Activated CD4-positive, alpha-beta T cell treated with anti-CD3 and anti-CD28 coated beads for 4 hours (primary cell): ENCODE measurements at places on chromosomes 13 and 19.

GRCh38 chr13:46079770-46080169 is 25.1 kb downstream of the CPB2 start:
- no peak for DNase-seq

DNA sequence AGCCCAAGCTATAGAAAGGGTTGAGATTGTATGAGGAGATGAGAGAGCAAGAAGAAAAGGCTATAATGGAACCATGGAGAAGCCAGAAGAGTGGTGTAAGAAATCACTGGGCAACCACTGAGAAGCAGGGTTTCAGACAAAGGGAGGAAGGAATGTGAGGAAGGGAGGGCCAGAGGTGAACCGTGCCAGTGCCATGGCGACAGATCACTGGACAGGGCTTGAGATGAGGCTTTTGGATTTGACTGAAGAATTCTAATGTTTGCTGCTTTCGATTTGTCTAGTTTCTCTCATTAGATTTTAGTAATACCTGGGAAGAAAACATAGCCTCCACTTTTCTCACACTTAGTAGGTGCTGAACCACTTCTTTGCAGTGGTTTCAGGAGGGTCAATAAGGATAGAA is 6.3 kb upstream of the GPR183 start:
- DNase-seq: no peak

DNA sequence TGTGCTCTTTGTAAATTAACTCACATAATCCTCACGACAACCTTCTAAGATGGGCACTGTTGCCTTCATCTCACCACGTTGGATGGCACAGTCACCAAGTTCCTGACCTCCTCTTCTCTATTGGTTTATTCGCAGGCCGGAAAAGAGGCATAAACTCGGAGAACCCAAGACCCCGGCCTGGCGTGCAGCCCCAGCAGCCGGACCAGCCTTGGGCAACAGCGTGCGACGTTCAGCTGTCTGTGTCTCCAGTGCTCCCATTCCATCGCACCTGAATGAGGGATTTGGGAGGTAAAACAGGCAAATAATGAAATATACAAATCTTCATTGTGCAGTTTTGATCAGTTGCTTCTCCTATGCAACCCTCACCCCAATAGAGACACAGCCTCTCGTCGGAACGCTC is 34.5 kb upstream of the GAS6 start:
- no peak for DNase-seq

GRCh38 chr13:113758651-113759524 is at the start of gene TMEM255B:
TMEM255B (plus strand) TSS chr13:113759226; CDS start chr13:113759270, 44 bp downstream.
- DNase-seq: peak; percentile 66

- no peak for DNase-seq
Measured at GRCh38 chr13:102461302-102461701, 59.5 kb upstream of the FGF14 start.

DNA sequence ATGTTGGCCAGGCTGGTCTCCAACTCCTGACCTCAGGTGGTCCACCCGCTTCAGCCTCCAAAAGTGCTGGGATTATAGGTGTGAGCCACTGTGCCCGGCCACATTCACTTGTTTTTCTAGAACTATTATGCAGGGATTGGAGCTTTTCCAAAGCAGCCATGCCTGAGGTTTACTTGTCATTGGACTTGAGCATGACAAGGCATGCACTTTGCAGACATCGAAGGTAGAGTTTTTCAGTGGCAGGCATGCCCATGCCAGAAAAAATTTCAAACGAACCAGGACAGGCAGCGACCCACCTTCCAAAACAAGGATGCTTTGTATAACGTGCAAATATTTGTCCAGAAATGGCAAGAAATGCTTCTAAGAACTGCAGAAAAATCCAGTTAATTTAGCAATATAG is 17.7 kb downstream of the PNMA8A start:
- no peak for DNase-seq

DNA sequence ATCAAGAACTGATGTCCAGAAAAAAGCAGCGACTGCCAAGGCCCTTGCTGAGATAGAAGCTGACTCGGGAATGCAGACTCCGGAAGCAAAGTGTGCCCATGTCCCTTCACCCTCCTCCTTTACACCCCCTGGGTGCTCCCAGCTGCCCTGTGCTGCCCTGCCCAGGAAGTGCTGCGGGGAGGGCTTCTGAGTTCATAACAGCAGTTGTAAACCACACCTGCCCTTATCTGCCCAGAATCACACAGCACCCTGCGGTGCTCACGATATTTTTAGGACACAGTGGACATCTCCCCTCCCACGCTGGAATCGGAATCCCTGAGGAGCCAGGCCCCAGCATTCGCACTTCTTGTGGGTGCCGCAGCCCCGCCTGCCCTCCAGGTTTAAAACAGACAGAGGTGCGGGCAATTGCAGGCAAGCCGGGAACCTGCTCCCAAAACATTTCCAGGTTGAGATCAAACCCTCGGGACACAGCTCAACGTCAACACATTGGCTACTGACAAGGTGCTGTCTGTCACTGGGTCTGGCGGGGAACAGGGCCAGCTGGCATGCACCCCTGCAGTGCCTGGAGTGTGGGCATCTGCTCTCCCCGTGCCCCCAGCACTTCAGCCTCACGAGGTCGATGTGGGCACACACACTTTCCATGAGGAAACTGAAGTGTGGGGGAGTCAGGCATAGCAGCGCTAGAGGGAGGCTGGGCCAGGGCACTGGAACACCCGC is 36.8 kb downstream of the RAB20 start:
- no peak for DNase-seq

GRCh38 chr13:112055036-112055914 is 11.7 kb upstream of the SOX1 start:
- DNase-seq: no peak

GRCh38 chr13:100398360-100398759 is 190.2 kb downstream of the GGACT start:
- no peak for DNase-seq

GRCh38 chr19:43078311-43078710 is 4.2 kb downstream of the PSG2 start:
- no peak for DNase-seq

DNA sequence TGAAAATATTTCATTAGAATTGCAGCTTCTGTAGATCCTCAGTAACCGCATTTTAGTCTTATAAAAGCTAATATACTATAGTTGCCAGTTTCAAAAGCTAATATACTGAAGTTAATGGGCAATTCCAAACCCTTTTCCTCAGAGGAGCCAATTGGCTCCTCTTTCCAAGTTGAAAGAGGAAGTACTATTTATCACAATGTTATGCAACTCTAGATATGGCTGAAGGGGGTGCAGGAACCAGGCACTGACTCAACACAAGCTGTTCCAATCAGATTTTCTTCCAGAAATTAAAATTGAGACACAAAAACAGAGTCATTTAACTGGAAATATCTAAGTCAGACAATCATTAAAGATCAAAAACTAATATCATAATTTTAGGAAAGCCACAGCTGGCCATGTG is 258.9 kb downstream of the PCDH20 start:
- DNase-seq: no peak

- DNase-seq: peak; percentile 90
Measured at GRCh38 chr19:35959040-35959967, 23.1 kb downstream of the LRFN3 start.

GRCh38 chr19:19749908-19750841 is 17.3 kb upstream of the ZNF14 start:
- DNase-seq: no peak

GRCh38 chr13:111114362-111115060 is 599 bp upstream of the ARHGEF7 start:
- DNase-seq: no peak

GRCh38 chr19:43755256-43755801 is 567 bp upstream of the SMG9 start:
- DNase-seq: peak; percentile 77

- no peak for DNase-seq
Measured at GRCh38 chr19:49802836-49803528, 10.1 kb downstream of the FUZ start.

GRCh38 chr19:33514885-33515551 is 6.6 kb downstream of the PEPD start:
- no peak for DNase-seq

DNA sequence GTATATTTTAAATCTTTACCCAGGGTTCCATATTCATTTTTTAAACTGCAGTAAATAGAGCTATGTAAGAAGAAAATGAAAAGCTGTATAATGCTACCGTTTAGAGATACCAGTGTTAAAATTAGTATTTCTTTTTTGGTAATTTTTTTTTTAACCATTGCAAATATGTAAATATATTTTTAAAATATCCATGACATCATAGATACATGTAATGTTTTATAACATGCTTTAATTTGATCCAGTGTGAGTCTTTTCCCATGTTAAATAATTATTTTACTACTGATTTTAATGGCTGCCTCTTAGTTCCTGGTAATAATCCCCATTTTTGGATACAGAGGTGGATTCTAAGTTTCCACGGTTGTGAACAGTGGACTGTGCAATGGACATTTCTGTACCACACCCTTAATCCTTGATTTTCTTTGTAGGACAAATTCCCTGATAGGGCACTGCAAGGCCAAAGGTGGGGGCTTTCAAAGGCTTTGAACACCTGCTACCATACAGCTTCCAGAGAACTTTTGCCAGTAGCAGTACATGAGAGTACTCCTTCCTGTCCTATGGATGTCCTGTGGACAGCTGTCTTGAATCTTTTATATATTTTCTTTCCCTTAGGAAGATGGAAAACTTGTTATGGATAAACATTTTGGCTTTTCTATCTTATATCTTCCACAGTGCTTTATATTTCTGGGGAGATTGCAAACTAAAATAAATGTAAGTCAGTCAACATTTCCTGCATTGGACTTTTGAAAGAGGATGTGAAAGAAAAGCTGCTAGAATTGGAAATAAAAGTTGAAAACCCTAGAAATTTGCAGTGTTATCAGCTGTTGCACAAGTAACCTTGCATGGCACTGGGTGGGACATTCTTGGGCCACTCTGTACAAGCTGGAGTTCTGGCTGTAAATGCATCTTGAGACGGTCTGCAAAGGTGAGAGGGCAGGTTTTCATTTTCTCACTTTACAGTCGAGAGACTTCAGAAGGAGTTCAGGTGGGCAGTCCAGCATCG is 46.8 kb downstream of the ARHGEF7 start:
- no peak for DNase-seq

- no peak for DNase-seq
Measured at GRCh38 chr19:55232986-55233385, 4.4 kb upstream of the TMEM86B start.

- DNase-seq: no peak
Measured at GRCh38 chr13:44808185-44808584, 181.1 kb downstream of the NUFIP1 start.

GRCh38 chr13:45784755-45785675 is 66.5 kb downstream of the SIAH3 start:
- DNase-seq: no peak

GRCh38 chr19:47097396-47098201 is 16.0 kb downstream of the ZC3H4 start:
- no peak for DNase-seq

DNA sequence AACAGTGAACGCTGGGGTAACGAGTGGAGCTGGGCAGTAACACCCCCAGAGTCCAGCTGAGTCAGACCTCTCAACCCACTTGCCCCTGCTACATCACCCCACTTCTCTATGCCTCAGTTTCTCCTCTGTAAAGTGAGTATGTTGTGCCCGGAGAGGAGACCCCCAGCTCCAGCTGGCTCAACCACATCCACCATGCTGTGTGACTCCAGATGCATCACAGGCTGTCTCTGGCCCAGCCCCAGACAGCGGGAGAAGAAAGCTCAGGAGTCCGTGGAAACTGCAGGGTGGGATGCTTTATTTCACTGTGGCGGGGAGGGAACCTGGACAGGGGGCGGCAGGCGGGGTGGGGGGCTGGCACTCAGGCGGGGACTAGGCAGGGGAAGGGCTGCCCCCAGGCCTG is 9.6 kb upstream of the ELL start:
- no peak for DNase-seq

- no peak for DNase-seq
Measured at GRCh38 chr19:14305706-14306105, 75.5 kb upstream of the ADGRE5 start.

- no peak for DNase-seq
Measured at GRCh38 chr19:29421196-29421545, 104.6 kb upstream of the VSTM2B start.

DNA sequence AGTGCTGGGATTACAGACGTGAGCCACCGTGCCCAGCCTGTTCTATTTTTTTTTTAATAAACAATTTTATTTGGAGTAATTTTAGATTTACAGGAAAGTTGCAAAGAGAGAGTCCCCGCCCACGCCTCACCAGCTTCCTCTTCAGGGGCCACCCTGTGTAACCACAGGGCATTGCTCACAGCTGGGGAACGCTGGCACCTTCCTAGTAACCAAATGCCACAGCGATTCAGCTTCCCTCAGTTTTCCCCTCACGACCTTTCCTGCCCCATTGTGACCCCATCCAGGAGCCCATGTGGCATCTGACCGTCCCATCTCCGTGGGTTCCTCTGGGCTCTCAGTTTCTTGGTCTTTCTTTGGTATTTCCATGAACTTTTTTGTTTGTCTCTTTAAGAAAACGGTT is 83.9 kb downstream of the GNG7 start:
- DNase-seq: peak; percentile 93

DNA sequence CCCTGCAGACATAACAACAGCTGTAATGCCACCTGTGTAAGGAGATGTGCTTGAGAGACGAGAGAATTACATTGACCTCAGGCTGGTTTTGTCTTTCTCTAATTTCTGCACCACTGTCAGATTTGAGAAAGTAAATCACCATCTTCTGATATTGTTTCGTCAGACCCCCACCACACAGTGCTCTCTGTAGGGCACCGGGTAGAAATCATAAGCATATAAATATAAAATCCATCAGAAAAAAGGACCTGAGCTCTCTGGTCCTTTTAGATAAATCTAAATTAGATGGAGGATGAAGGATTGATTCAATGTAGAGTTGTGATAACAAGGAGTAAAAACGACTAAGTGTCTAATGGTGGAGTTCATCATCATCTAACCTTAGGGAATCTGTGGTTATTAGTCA is 1981.0 kb upstream of the PRR20A start:
- no peak for DNase-seq

GRCh38 chr13:109271555-109272541 is 514.5 kb downstream of the IRS2 start:
- no peak for DNase-seq

- peak; percentile 44 for DNase-seq
Measured at GRCh38 chr19:45638930-45639729, at the start of gene EML2. EML2 (minus strand) TSS chr19:45639397; CDS start chr19:45639376, 21 bp downstream.

- DNase-seq: no peak
Measured at GRCh38 chr13:76339649-76340048, 546.6 kb downstream of the KCTD12 start.

- no peak for DNase-seq
Measured at GRCh38 chr13:109468123-109468522, 318.3 kb downstream of the IRS2 start.

DNA sequence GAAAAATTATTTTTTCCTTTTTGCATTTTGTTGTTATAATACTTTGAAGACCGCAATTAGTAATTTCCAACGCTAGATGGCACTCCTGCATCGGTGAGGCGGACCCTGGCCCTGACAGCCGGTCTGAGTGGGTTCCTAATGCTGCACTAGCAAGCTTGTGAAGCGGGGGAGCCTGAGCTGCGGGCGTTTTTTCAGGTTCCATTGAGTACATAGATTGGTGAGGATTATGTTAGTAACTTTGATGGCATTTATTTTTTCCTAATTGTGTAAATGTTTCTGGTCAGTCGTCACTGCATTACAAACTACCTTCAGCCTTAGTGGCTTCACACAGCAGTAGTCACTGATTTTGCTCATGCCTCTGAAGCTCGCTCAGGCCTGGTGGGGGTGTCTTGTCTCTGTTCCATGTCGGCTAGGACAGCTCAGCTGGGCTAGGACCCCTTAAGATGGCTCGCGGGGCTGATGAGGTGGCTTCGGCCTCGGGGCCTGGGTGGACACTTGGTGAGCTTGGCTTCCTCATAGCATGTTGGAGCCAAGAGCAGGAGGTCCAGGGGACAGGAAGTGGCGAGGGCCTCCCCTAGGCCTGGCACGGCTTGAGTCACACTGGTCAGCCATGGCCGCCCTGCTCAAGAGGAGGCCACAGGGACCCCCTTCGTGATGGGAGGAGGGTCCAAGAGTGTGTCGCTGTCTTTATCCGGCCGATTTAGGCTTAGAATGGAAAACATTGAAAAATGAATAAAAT is 25.0 kb downstream of the ERCC5 start:
- DNase-seq: peak; percentile 50
